ENCODE measurements at places on chromosomes 5 and 9.
A peak's percentile ranks its signal among the peaks of the same experiment; 100 is the strongest.

DNA sequence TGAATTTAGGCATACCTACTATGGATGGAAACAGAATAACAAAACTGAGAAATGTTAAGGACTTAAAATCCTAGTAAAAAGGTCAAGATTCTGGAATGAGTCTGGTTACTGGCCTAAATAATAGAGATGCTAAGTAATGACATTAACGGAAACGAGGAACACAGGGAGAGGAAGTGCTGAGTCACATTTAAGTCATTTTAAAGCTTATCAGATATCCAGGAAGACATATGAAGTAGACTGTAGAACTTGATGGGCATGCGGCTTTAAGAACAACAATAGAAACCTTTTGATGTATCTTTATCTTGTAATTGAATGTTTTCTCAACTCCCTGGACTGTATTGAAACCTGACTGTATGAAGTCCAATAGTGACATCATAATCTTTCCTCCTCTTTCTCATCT lies 1251.4 kb upstream of the CDH6 start:
- no peak for DNase-seq

- DNase-seq, result peak; percentile 5
Observed at GRCh38 chr5:42807722-42808447, 3.8 kb downstream of the SELENOP start.

GRCh38 chr9:97561501-97561900 lies 60.0 kb downstream of the TMOD1 start:
- no peak for DNase-seq

GRCh38 chr9:2972475-2972874 lies 128.6 kb upstream of the PUM3 start:
- no peak for DNase-seq

GRCh38 chr9:88645879-88646199 lies 110.9 kb downstream of the NXNL2 start:
- DNase-seq, result no peak

DNA sequence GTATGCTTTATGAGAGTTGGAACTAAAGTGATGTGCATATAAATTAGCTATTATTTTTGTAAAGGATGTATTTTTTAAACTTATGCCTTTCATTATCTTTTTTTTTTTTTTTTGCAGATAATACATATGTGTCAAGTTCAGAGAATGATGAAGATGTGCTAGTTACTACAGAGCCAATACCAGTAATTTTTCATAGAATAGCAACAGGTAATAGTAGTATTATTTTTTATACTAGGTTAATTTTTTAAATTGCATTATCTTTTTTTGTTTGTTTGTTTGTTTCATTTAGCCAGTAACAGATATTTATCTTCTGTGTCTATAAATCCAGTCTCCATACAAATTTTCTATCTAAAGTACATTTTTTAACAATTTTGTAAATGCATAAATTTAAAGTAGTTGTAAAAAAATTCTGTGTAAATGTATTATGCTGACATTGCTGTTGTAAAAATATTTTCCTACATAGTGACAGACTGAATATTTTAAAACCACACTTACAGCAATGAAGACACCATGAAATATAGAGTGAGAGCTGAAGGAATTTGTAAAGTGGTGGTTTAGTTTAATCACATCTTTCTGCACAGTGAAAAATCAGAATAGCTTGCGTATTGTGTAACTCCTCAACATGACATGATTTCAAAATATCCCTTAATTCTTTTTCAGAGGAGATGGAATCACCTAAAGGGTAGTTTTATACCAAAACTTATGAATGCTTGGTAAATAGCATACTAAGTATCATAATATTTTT lies 93.3 kb downstream of the PARP8 start:
- peak; percentile 54 for DNase-seq

- DNase-seq, result peak; percentile 60
Observed at GRCh38 chr9:111825468-111826145, 30.9 kb upstream of the SHOC1 start.

DNA sequence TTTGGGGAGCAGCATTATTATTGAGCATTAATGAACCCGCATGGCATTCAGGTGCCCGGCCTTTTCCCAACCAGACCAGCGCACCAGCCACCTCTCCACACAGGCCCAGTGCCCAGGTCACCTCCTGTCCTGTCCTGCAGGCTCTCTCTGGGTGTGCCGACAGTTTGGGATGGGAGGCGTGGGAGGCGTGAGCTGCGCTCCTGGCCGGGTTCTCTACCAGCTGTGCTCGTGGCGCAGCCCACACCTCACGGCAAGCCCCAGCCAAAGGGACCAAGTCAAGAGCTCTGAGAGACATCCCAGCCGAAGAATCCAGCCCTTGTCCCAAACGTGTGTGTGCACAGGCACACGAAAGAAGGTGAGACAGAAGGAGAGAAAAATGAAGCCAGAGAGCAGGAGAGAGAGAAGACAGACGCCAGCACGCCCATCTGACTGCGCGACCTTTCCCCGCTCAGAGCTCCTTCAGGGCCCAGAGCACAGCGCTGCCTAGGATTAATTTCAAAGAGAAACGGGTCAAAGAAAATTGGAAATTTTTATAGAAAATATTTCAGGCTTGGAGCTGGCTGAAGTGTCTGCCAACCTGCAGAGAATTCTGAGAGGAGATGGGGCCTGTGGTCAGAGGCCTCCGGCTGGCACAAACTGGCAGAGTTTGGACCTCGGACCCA lies 81.7 kb downstream of the ADAMTS2 start:
- no peak for DNase-seq

DNA sequence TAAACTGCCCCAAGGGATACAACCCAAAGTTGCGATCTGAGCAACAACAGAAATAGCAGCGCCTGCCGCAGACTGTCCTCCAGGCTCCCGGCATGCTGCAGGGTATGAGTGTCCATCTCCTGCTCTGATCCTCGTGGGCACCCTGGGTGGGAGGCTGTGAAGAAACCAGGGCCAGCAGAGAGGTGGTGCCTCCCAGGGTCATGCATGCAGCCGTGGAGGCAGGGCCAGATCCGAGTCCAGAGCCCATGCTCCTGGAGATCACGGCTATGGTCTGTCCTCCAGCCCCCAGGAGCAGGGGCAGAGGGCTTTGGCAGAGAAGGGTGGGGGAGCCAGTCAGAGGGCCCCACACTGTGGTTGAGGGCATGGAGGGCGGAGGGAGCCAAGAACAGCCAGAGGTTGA lies 29.0 kb downstream of the HRH2 start:
- no peak for DNase-seq

All from amniotic epithelial cell (primary cell).